Stimulated activated CD8-positive, alpha-beta memory T cell treated with anti-CD3 and anti-CD28 coated beads, Interleukin-12 subunit alpha, Interleukin-12 subunit beta, amount 100 ng/mL, for 4 hours (primary cell): ENCODE measurements at places on chromosomes 11 and 22.
A peak's percentile ranks its signal among the peaks of the same experiment; 100 is the strongest.

GRCh38 chr11:74735365-74735928 is 4.2 kb upstream of the CHRDL2 start:
- DNase-seq = no peak

- no peak for DNase-seq
These were observed 35.6 kb upstream of the EHF start for GRCh38 chr11:34585304-34585734.

GRCh38 chr11:111659201-111660115 is 57.2 kb downstream of the SIK2 start:
- no peak for DNase-seq

DNA sequence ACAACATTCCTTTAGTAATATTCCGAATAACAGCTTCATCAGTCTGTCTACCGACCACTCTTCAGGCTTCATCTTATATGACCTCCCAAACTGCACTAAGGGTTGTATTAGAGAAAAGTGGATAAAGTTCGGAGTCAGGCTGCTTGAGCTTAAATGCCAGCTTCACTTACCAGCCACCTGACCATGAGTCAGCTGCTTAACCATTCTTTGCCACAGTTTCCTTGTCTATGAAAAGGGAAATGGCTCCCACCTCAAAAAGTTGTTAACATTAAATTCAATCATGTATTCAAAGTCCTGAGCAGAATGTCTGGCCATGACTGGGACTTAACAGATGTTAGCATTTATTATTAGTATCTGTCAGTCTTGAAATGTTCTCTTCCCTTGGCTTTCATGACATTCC is 20.9 kb downstream of the LIMK2 start:
- DNase-seq = no peak

- no peak for DNase-seq
These were observed 39.1 kb downstream of the BRSK2 start for GRCh38 chr11:1428762-1429316.

DNA sequence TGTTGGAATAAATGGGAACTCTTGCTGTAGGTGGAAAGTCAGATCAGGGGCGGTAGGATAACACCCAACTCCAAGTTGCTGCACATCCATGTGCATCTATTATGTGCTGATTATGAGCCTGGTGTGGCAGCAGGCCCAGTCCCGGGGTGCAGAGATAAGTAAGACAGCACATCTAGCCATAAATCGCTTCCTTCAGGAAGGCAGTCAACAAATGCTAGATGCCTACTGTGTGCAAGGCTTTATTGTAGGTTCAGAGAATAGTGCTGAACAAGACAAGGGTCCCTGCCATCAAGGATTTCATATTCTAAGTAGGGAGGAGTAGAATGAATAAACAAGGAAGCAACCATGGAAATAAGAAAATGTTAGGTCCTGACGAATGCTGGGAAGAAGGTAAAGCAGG is 110.2 kb downstream of the PKNOX2 start:
- DNase-seq = no peak

DNA sequence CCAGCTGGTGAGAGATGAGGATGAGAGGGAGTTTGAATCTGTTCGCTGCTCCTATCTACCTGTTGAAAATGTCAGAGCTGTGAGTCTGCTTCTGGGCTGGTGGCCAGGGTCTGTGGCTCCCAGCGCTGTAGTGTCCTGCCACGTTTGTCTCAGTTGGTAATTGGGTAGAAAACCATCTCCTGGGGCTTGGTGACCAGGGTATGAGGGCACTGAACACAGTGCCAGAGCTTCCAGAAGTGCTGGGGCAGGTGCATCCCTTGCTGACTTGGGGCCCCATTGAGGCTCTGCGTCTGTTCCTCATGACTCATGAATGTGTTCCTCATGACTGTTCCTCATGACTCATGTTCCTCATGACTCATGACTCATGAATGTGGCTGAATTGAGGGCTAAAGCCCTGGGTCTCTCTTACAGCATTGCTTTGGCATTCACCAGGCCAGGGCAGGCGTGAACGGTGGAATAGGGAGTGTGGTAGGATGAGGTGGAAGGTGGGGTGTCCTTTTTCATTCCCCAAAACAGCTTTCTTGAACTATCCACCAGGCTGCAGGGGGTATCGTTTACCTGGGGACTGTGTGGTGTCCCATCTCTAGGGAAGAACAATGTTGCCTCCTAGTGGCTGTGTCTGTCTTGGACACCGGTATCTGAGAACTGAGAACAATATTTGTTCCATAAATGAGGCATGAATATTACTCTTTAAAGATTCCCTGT is 139.5 kb downstream of the COMMD9 start:
- DNase-seq = no peak

- DNase-seq = no peak
These were observed 26.8 kb downstream of the RPL3 start for GRCh38 chr22:39292561-39293074.

DNA sequence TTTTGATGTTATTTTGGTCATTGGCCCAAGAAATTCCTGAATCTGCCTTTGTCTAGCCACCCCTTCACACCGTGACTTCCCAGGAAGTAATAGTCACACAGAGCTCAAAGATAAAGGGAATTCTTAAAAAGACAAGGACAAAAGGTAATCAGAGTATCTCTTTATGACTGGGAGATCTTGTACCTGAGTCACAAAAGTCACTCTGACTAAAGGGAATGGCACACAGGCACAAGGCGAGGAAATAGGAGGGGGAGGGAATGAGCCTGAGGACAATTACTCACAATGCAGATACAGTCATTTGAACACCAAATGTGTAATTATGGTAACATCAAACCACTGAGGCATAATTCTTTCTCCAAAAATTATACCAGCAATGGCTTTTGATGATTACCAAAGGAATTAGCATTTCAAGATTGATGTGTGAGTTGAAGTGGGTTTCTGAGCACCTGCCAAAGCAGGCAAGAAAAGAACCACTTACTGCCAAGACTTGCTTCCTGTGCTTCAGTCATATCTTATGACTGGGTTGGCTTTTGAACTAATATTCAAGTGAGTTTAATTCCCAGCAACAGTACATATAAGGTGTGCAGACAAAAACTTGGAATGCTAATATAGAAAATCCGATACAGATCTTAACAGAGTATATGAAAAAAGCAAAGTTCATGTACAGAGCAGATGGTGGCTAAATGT is 856.4 kb downstream of the LRRC4C start:
- no peak for DNase-seq

DNA sequence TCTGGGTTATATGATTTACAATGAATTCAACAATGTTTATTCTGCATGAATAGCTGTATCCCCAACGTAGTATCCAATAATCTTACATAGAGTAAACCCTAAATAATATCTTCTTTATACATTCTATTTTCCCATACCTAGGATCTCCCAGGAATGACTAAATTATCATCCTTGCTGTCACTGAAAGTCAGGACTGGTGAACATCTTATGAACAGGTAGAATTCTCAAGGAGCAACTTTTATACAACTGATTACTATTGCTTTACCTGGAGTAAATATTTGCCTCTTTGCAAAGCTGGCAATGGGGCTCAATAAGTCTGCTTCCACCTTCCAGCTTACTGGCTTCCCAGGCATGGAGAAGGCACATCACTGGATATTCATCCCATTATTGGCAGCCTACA is at the start of gene OR51B6:
Gene OR51B6, plus strand, starts transcription at position 301 of the 400 bp plus-strand sequence. Its CDS starts 0 bp downstream, at position 301.
- DNase-seq = no peak

- DNase-seq = no peak
These were observed 17.2 kb downstream of the HPS5 start for GRCh38 chr11:18304745-18305144.

DNA sequence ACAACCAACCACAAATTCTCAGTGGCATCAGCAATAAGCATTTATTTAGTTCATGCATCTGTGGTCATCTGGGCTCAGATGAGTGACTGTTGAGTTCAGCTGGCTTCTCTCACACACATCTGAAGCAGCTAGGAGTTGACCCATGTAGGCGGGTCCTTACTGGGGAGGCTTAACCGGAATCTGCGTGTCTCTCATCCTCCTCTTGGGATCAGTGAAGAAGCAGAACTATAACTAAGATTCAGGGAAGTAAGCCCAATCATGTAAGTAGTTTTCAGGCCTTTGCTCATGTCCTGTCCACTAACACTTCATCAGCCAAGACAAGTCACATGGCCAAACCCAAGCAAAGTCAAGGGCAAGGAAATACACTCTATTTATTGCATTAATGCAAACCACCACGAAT is 236.2 kb downstream of the C11orf87 start:
- DNase-seq = no peak

DNA sequence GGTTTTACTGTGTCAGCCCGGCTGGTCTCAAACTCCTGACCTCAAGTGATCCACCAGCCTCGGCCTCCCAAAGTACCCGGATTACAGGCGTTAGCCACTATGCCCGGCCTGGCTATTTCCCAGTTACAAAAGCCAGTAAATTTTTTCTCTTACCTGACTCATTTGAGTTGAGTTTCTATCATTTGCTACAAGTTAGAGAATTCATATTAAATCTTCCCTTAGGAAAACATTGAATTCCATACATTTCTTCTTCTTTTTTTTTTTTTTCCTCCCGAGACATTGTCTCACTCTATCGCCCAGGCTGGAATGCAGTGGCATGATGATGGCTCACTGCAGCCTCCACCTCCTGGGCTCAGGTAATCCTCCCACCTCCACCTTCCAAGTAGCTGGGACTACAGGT is 26.0 kb downstream of the CHEK2 start:
- no peak for DNase-seq

GRCh38 chr11:128803011-128803410 is 64.1 kb downstream of the KCNJ1 start:
- DNase-seq = no peak

DNA sequence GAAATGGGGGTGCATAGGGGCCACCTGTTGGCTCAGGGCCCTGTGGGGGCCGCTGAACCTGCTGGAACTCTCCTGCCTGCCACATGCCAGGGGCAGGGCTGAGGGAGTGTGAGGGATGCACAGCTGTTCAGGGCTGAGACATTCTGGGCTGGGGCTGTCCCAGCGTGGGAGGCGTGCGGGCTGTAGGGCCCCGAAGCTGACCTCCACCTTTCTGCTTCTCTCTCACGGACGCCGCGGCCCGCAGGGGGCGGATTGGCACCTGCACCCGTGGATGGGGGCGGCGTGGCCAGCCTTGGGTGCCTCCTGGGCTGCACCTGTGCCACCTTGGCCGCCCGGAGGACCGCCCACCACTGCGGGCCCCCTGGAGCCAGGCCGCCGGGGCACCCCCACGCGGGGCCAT is 4.1 kb downstream of the CCDC188 start:
- no peak for DNase-seq

DNA sequence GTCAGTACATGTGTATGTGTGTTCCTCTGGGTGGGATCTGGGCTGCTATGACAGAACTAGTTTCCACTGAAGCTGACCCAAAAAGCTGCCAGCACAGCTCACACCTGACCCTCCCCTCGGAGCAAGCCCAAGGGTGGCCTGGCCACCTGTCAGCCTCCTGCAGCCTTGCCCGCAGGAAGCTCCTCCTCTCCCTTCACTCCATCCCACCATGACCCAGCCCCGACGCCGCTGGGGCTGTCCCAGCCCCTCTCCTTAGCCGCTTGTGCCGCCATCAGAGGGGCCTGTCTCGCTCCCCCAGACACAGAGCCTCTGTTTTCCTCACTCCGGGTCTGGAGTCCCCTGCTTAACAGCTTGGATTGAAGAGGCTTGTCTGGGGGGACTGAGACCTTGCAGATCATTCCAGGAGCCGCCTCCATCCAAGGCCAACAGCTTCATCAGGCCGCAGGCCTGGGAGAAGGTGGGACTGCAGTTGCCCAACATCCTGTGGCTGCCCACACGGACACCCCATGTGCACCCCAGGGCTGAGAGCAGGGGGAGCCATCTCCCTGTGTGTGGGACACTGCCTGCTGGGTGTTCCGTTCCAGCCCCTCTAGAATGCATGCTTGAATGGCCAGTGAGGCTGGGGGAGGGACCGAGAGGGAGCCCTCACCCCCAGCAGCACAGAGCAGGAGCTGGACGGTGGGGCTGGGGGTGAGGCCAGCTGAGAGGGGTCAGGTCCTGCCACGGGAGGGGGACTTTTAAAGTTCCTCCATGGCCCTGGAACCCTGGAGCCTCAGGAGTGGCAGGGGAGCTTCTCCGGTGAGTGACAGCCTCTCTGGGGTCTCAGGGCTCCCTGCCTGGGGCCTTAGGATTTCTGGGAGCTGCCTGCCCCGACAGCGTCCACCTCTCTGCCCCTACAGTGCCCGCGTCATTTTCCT is 696 bp downstream of the MRGPRF start:
- DNase-seq = no peak

GRCh38 chr11:63635762-63636465 is 21.7 kb upstream of the PLAAT3 start:
- peak; percentile 34 for DNase-seq

- DNase-seq = no peak
These were observed 218.2 kb upstream of the CCDC179 start for GRCh38 chr11:23078289-23078971.

DNA sequence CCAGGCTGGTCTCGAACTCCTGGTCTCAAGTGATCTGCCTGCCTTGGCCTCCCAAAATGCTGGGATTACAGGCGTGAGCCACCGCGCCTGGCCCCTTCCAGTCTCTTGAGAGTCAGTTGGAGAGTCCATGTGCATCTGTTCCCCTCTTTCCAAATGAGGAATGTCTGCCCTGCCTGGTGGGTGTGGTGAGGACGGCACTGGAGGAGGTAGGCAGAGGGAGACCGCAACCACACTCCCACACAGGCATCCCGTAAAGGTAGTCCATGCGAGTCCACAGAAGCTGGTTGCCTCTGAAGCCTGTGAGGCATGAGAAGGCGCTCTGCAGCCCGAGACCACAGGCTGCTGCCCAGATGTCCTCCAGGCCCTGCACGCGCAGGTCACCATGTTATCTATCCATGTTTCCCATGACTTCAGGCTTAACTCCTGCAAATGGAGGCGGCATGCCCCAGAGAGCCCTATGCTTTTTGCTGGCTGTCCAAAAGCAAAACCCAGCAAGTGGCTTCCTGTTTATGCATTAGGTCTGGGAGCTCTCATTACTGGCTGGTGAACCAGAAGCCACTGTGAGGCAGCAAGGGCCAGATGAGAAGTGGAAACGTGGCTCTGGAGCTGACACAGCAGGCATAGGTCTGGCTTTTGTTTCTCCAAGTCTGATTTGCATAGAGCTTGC is 43.4 kb downstream of the GRIK4 start:
- DNase-seq = no peak

- peak; percentile 46 for DNase-seq
These were observed 237.4 kb downstream of the TTC28 start for GRCh38 chr22:28442264-28442710.

GRCh38 chr11:64864135-64864472 is 14.3 kb downstream of the EHD1 start:
- no peak for DNase-seq

DNA sequence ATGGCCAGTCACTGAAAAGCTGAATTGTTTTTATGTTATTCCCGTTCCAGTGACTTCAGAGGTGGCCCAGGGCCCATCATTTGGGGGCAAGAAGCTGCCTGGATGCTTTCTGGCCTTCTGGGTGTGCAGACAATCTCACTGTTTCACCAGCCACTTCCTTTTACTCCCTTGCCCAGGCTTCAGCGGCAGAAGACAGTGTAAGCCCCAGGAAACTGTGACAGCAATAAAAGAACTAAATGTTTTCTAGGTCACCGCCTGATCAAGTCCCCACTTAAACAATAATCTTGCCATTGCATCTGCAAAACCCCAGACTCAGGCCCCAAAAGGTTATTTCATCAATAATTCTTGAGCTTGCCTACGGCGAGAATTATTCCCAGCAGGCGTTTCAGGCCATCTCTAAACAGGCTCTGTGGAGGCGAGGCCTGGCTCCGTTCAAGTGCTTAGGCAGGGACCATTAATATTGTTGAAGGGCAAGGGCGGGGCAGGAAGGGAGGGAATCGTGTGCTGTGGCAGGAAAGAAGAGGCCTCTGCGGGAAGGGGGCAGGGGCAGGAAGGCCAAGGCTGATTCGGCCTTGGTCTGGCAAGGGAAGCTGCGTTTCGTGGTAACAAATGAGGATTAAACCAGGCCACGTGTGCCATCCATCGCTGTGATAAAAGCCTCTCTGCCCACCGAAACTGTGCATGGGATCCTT is 252.3 kb downstream of the KIRREL3 start:
- DNase-seq = no peak

GRCh38 chr11:117037279-117037974 is 60.8 kb downstream of the SIK3 start:
- DNase-seq = no peak
